ENCODE measurements at places on chromosomes 11 and 22.

- DNase-seq: peak; percentile 60
Observed at GRCh38 chr11:8168485-8169257, at the start of gene RIC3. RIC3 (minus strand) TSS chr11:8169025; CDS start chr11:8168989, 36 bp downstream.

DNA sequence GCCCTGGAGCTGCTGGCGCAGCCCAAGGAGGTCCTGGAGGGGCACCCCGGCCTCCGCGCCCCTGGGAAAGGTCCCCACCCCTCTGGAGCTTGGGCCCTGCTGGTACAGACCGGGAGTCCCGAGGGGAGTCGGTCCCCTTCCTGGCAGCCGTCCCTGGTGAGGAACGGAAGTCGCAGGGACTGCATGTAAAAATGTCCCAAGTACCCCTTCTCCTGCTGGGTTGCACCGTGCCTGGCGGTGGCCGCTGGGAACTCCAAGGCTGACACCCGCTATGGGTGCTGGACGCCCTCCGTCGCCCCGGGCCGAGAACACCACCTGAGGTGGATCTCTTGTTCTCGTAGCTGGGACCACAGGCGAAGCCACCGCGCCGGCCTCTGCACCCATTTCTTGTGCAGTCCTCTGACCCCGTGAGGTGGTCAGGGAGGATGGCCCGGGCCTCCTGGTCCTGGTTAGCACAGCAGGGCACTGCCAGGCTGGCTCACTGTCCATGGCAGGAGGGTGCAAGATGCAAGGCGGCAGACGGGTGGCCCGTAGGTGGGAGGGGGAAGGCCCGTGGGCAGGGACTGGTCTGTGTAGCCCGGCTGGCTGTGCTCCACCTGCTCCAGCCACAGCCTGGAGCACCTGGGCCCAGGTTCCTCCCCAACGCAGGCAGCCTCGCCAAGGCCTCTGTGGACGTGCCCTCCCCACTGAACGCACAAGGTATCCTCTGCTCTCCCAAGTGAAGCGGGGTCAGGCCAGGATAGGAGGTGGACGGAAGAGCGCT is 165.2 kb downstream of the IGLL1 start:
- DNase-seq: no peak

DNA sequence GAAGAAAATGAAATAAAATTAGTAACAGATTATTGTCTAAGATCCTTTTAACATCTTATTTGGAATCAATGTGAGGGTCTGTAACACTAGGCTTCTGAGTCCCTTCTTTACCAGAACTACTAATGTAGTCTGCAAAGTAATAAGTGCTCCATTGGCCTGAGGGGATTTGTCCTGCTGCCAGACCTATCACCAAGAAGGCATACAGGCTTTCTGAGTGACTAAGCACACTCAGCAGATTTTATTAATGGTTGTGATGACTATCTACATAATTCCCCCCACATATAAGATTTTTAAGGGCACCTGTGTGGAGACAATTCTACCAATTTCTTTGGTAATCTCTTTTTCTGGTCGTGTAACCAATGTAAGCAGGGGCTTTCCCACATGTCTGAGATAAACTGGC is 365.0 kb upstream of the FAT3 start:
- DNase-seq: no peak

GRCh38 chr11:87295237-87295636 is 257.5 kb downstream of the TMEM135 start:
- no peak for DNase-seq

GRCh38 chr11:8959546-8960166 is 4.6 kb downstream of the TMEM9B start:
- DNase-seq: no peak

Data from stimulated activated CD4-positive, alpha-beta T cell treated with anti-CD3 and anti-CD28 coated beads, Interleukin-1b, Interleukin-23, amount 100 ng/mL, for 48 hours (primary cell).